ENCODE measurements at places on chromosomes 5 and 9.

GRCh38 chr9:133122935-133123611 lies 2.0 kb upstream of the RALGDS start:
- no peak for DNase-seq

- DNase-seq: no peak
Measured at GRCh38 chr5:169836835-169837536, 143.3 kb downstream of the INSYN2B start.

DNA sequence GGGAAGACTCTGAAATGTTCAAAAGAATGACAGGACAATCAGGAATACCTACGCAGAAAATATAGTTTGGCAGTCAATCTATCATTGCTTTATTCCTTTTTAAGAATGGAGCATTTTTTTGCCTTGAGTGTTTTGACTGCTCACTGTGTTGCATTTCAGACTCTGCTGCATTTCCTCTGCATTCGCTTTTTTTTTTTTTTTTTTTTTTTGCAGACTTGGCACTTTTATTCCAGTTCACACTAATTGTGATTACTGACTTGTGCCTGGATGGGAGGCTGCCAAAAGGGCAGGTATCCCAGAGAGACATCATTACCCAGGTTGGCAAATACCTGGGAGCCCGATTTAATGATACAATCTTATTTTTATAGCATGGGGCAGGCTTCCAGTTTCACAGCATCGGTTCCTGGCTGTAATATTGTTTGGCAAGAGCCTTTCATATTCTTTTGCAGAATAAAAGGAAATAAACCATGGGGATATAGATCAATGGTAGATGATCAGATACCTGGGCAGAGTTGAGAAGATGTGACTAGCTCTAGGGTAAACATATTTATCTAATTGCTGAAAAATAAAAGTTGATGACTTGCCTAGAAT lies 1132.6 kb downstream of the MAT2B start:
- DNase-seq: no peak

GRCh38 chr9:83419961-83420360 lies 118.2 kb downstream of the FRMD3 start:
- no peak for DNase-seq

- DNase-seq: no peak
Measured at GRCh38 chr9:88074931-88075330, 63.3 kb downstream of the SPATA31C2 start.

Measured in activated naive CD4-positive, alpha-beta T cell treated with Interleukin-2 at 50 U/mL for 16 hours (primary cell).